ENCODE measurements at places on chromosomes 12 and 14.

DNA sequence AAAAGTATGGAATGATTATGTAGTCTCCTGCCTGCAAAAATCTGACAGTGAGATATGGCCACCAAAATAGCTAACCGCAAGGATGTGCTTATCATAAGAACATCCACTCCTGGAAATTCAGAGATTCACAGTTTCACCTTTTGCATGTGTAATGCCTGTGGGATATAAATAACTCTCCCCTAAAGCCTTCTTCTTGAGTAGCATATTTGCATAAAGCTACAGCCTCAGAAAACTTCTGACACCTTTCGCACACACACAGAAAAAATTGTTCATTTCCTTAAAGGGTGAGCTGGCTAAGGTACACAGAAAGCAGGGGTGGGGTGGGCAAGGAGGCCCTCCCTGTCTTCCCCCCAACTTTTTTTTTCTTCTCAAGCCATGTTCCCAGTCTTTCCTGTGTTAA is 3.1 kb upstream of the IGF1 start:
- no peak for DNase-seq

DNA sequence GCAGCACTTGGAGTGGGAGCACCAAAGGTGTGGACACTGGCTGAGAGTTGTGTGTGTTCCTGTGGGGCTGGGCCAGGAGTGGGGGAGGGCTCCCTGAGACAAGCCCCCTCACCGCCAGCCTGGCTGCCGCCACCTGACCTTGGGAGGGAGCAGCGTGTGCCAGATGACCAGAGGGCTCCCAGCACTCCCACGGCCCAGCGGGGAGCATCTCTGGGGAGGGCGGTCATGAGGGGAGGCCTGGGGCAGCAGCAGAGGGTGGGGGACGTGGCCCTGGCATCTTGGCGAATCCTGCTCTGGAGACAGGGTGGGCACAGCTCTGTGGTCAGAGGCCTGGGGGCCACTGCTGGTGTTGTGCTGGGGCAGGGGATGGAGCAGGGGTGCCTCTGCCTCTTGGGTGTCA is 10.7 kb downstream of the CEP170B start:
- no peak for DNase-seq

GRCh38 chr14:72830786-72831594 is 62.9 kb downstream of the DPF3 start:
- DNase-seq = no peak

GRCh38 chr12:88925454-88925853 is 345.2 kb upstream of the KITLG start:
- DNase-seq = no peak

DNA sequence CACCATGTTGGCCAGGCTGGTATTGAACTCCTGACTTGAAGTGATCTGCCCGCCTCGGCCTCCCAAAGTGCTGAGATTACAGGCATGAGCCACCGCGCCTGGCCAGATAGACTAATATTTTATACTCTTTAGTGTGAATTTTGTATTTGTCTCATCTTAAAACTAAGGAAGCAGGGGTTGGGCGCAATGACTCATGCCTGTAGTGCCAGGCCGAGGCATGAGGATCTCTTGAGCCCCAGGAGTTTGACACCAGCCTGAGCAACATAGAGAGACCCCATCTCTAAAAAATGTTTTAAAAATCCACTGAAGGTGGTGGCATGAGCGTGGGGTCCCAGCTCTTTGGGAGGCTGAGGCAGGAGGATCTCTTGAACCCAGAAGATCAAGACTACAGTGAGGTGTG is 9.0 kb downstream of the DYNC1H1 start:
- DNase-seq = no peak

DNA sequence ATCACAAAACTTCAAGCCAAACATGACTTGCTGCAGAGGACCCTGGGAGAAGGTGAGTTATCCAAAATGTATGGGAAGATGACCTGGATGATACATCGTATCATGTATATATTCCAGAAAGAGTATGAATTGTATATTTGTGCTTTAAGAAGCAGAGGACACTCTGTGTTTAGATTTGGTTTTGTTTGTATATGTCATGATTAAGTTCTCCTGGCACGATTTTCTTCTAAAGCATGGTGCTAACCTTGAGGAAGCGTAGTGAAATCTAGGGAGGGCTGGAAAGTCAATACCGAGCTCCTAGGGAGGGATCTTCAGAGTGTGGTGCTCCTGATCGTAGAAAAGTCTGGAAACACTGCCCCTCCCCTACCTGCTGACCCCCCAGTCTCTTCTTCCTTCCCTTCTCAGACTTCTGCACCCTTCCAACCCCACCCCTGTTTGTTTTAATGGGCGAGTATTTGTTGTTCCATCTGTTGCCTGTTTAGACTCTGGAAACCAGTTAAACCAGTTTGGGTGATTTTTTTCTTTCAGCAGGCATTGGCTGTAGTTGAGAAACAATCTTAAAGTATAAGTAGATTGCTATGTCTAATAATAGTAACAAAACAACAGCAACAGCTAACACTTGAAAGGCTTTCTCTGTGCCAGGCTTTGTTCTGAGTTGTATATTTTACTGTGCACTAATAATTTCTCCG is 141.6 kb downstream of the KICS2 start:
- no peak for DNase-seq

GRCh38 chr14:59482541-59483331 is 1.5 kb downstream of the L3HYPDH start:
- no peak for DNase-seq

DNA sequence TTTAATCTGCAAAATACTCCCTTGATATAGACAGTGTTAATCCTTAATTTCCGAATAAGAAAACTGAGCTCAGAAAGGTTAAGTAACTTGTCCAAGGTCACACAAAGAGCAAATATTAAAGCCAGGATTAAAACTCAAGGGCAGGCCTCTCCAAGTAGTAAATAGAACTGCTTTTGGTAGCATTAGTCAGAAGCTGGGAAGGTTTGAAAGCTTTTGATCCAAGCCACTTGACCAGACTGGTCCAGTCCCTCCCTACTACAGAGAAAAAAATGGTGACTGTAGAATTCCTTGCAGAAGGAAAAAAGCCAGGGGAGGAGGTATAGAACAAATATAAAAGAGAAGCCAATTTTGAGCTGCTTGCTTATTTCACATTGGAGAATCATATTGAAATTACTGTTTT is 111.5 kb downstream of the NT5DC3 start:
- DNase-seq = no peak

- no peak for DNase-seq
Measured at GRCh38 chr12:16300122-16300521, 22.6 kb upstream of the SLC15A5 start.

DNA sequence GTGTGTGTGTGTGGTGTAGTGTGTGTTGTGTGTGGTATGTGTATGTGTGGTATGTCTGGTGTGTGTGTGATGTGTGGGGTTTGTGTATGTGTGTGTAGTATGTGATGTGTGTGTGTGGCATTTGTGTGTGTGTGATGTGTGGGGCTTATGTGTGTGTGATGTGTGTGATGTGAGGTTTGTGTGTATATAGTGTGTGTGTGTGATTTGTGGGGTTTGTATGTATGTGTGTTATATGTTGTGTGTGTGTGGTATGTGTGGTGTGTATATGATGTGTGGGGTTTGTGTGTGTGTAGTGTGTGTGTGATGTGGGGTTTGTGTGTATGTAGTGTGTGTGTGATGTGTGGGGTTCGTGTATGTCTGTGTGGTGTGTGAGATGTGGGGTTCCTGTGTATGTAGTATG is 9.4 kb downstream of the GALNT16 start:
- DNase-seq = no peak

DNA sequence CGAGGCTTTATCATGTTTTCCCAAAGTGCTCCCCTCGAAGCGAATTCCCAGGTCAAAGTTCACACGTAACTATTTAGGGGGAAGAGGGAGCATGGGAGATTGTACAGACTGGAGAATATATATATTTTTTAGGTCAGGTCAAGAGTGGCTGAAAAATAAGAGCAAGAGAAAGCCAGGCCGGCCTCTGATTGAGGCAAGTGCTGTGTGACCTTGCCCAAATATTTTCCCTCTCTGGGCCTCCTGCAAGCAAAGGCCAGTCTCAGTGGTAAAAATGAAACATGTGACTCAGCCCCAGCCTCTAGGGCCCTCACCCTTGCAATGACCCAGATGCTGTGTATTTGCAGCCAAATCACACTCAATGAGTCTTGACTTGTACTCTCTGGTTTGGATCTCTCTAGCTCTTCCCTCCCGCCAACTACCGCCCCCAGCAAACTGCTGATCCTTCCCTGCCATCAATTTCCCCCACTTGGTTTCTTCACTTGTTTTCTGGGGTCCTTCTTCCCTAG is 34.1 kb downstream of the SMUG1 start:
- DNase-seq = no peak

DNA sequence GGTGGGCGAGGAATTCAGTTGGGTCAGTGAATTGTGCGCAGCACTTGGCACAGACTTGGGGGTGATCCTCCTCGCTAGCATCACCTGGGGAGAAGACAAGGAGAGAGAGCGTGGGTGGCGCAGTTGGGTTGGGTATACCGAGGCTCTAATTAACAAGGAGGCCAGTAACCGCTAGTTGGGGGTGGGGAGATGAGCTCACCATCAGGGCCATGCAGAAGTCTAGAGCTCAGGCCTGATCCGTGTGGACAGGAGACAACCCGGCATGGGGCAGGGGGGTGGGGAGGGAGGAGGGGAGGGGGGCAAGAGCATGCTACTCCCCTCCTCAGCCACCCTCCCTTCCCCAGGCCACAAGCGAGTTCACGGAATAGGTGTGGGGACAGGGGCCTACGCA is 580 bp downstream of the SALL2 start:
- DNase-seq = no peak

GRCh38 chr14:54420478-54421142 is 20.6 kb downstream of the CNIH1 start:
- no peak for DNase-seq

GRCh38 chr12:26101763-26102162 is 23.1 kb downstream of the BHLHE41 start:
- DNase-seq = no peak

DNA sequence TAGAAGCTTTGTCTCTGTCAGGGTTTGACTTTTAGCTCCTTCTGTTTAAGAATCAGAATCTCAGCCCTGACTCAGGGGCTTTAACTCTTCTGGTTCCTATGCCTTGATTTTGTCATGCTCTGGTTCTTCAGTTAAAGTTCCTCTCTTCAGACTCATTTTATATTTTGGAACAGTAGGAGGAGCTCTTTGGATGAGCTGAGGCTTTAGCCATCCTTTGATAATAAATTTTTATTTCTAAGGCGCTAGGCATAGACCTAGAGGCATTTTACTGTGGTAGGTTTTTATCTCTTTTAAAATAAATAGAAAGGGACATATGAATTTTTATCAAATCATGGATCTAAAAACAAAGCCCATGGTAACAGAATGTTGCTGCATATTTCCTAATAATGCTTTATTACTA is 51.7 kb downstream of the ATP23 start:
- DNase-seq = no peak

DNA sequence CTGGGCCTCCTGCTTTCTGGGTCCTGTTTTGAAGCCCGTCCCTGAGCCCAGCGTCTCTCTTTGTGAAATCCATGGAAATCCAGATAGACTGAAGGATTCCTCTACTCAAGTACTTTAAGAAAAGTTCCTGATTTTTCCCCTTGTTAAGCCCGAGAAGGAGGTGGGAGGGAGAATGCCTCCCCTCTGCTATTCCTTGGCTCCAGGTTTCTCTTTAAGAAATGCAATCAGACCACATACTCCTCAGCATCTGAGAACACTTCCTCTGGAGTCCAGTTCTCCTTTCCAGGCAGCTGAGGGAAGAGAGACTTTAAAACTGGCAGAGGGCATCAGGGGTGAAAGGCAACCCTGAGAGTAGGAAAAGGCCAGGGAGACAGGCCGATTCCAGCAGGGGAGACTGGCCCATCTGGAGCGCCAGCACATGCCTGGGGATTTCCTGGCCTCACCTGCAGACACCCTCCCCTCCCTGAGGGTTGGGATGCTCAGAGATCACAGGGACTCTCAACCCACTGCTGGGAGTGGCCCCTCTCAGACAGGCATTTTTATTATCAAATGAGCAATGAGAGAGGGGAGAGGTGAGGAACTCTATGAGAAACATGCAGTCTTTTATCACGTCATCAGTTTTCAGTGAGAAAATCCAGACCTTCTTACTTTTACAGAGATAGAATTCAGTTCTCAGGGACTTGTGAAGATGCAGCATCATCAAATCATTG is 2.0 kb upstream of the EMP1 start:
- DNase-seq = no peak

DNA sequence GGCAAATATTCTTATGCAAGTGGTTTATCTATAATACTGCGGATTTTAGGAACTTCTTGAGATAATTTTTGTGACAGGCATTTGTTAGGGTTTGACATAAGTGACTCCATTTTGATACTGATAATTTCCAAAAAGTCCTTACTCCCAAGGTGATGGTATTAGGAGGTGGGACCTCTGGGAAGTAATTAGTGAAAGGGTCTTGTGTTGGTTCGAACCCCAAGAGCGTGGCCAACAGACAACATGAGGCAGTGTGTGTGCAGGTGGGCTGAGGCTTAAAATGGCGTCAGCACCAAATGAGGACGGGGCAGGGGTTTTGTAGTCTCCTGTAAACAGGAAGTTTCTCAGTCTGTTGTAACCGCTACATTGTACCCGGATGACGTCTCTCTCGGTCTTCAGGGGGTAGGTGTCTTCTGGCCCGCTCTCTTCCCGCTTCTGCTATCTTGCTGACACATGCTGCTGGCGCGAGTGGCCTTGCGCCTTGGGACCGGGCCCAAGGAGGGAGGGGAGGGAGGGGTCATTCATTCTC is 1.7 kb upstream of the C12orf43 start:
- no peak for DNase-seq

GRCh38 chr14:55138091-55138490 is 9.0 kb downstream of the LGALS3 start:
- no peak for DNase-seq

- no peak for DNase-seq
Measured at GRCh38 chr14:80560800-80561657, 349.7 kb upstream of the DIO2 start.

GRCh38 chr12:121712190-121712460 is 427 bp upstream of the TMEM120B start:
- peak; percentile 46 for DNase-seq

DNA sequence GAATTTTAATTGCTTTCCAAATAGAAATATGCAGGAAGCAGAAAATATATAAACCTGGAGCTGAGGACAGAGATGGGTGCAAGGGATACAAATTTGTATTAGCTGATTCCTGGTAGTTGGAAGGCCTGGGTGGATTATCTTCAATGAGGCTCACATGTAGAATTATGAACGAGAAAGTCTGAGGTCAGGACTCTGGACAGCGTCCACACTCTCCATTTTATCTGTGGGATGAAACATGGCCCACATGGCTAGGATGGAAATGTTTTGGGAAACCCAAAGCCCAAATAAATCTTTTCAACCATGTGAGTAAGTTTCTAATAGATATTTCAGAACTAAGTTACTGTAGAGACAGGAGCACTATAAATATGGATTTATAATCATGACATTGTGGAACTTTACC is 256.1 kb downstream of the APAF1 start:
- no peak for DNase-seq

Data from CD8-positive, alpha-beta T cell (primary cell).